Hematopoietic multipotent progenitor cell treated with erythropoietin and hydrocortisone succinate and interleukin-3 and kit ligand, for 6 days (in vitro differentiated cells): ENCODE measurements at places on chromosomes 16 and 17.

GRCh38 chr16:8935989-8936388 lies 27.7 kb downstream of the USP7 start:
- peak; percentile 46 for DNase-seq

DNA sequence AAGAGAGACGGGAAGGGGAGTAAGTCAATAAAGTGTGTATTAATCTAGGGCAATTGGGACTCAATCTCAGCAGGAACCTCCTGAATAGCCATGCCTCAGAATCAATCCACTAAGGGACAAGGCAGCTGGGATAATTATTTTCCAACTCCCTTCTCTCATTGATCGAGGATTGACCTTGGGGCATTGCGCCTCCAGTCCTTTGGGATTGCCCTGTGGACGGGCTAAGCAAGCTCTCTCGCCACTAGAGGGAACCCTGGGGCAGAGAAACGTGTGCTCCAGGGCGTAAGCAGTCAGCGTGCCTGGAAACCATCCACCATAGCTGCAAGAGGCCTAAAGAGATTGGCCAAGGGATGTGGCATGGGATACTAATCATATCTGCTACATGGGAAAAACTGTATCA lies 53.9 kb upstream of the ERCC4 start:
- peak; percentile 80 for DNase-seq

DNA sequence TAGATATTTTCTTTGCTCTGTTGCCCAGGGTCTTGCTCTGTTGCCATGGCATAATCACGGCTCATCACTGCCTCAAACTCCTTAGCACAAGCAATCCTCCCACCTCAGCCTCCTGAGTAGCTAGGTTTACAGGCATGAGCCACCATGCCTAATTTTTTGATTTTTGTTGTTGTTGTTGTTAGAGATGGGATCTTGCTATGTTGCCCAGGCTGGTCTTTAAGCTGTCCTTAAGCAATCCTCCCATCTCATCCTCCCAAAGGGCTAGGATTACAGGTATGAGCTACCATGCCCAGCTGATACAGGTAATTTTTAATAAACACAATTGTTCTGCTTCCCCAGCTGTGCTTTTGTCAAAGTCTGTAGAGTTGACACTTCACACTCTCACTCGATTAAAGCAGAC lies 159.3 kb downstream of the PARN start:
- no peak for DNase-seq

DNA sequence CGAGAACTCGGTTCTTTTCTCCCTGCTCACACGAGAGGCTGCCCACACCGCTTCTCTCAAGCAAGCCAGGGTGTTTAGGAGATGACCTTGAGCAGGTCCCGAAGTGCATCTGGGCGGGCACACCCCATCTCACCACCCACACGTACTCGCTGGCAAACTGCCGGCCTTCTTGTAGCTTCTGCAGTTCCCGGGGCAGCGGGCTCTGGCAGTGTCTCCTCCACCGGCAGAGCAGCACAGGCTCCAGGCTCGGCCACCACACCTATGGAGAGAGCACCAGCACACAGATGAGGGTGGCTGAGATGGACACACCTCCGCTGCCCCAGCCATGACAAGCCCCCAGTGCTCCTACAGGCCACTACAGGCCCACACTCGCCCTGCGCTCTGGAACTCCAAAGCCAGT lies 23.5 kb downstream of the ZNF276 start:
- no peak for DNase-seq
